ENCODE measurements at places on chromosomes 12 and 14. TPM values are rescaled to one million over a fixed set of nuclear protein-coding genes. Genes with fewer than 3 reads are reported as not detected.

DNA sequence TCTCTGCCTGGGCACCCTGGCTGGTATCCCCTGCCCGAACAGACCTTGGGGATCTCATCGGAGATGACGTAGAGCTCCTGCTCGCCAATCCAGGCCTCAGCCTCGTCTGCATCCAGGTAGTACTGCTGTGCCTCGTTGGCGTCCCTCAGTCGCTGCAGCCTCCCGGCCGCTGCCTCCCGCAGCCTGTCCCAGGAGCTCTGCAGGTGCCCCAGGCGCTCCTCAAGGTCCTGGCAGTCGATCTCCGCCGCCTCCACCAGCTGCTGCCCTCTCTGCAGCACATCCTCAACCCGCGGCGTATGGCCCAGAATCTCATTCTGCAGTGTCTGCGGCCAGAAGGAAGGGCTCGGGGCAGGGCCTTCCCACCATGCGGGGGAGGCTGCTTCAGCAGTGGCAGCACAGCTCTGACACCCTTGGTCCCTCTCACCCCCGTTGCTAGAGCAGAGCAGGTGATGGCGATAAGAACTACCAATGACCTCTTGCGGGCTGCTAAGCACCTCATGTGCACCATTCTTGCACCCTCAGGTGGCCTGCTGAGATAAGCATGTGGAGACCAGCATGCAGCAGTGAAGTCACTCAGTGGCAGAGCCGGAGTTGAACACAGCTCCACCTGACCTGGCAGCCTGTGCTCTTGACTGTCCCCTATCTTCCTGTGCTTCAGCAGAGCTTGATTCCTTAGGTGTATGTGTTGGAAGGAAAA is 71.0 kb downstream of the PLEKHG3 start:
- DNase-seq, result no peak

DNA sequence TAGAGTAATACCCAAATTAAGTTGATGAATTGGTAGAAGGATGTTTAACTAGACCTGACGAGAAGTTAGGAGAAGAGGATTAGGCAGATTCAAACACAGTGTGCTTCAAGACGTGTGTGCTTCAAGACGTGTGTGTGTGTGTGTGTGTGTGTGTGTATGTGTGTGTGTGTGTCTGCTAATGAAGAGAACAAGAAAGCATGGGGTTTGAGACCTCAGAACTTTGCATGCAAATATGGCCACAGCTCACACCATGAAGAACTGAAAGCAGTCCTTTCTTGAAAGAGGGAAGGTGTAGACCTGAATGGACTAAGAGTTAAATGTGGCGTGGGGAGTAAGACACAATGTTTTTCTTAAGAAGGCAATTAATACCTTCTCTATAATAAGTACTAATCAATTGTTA is 32.5 kb upstream of the SSPN start:
- DNase-seq, result no peak

- no peak for DNase-seq
Measured at GRCh38 chr12:94186278-94187241, 38.2 kb downstream of the PLXNC1 start.

GPX2 gene
- not detected for total RNA-seq

DNA sequence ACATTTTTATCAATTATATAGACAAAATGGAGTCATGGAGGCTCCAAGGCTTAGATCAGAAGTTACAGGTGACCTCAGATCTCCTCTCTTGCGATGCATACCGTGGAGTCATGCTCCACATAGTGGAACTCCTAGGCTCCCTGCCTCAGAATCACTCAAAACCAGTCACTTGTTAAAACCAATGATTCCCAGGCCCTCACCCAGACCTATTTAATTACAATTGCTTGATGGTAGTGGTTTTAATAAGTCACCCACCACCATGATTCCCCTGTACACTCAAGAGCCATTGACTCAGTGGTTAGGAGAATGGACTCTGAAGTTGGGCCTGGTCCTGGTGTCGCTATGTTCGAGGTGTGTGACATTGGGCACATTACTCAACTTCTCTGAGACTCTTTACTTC is 26.9 kb downstream of the IFNG-AS1 start:
- DNase-seq, result no peak

DNA sequence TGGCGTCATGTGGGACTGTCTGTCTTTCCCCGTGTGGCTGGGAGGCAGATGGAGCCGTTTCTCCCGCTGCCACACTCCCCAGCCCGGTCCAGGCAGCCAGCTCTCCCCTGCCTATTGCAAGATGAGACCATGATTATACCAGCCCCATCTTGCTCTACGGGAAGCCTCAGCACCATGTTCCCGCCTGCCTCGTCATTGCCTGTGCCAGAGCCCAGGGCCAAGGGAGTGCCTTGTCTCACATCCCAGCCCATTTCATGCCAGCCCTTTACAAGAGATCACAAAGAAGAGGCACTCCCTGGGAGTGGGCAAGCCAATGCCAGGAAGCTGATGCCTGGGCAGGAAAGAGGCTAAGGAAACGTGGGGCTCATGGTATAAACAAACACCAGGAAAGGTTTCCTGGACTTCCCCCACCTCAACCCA is 23.9 kb downstream of the GPR68 start:
- no peak for DNase-seq

DNA sequence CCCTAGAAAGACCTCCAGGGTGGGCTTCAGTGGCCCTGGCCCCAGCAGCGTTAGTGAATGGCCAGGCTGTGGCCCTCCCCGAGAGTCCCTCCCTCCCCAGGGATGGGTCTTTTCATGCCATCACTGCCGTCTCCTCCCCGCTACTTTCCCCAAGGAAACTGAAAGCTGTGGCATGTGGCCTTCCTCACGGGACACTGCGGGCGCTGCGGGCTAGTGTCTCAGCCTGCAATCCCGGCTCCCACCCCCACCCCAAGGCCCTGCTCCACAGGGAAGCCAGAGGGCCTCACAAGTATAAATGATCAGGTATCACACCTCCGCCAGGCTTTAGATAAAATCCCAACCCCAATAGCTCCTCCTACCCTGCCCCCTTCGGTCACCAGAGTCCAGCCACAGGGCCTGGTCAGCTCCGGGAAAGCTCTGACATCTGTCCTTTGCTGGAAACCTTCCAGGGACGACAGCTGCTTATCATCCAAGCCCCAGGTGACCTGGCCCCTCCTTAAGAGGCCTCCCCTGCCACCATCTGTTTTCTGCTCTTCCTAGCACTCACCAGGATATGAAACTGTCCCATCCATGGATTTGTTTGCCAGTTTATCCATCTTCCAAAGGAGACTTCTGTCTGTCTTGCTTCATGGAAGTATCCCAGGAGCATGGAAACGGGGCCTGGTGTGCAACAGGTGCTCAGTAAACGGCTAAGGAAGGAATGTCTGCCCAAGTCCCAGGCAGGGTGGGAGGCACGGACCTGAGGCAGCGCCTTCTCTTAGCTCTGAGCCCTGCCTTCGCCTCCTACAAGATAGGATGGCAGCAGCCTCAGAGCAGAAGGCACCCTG is 31.6 kb downstream of the CCDC85C start:
- DNase-seq, result no peak

DNA sequence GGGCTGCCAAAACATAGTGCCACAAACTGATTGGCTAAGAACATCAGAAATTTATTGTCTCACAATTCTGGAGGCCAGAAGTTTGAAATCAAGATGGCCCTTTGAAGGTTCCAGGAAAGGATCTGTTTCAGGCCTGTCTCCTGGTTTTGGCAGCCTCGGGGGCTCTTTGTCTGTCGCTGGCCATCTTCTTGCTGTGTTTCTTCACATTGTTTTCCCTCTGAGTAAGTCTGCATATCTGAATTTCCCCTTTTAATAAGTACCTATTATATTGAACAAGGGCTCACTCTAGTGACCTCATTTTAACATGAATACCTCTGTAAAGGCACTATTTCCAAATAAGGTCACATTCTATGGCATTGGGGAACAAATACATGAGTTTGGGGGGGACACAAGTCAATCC is 467.1 kb upstream of the MGAT4C start:
- DNase-seq, result no peak

HOXC12 gene
- total RNA-seq, result not detected

NUAK1 gene
- total RNA-seq, result 13.4 TPM

SRP54 gene
- 71.6 TPM for total RNA-seq

- no peak for DNase-seq
Measured at GRCh38 chr14:21211509-21211908, 55.6 kb upstream of the OR5AU1 start.

OR6C2 gene
- not detected for total RNA-seq

TEX52 gene
- not detected for total RNA-seq

HOTAIR gene
- total RNA-seq, result not detected

- no peak for DNase-seq
Measured at GRCh38 chr12:123681605-123682004, 10.7 kb downstream of the TCTN2 start.

DNA sequence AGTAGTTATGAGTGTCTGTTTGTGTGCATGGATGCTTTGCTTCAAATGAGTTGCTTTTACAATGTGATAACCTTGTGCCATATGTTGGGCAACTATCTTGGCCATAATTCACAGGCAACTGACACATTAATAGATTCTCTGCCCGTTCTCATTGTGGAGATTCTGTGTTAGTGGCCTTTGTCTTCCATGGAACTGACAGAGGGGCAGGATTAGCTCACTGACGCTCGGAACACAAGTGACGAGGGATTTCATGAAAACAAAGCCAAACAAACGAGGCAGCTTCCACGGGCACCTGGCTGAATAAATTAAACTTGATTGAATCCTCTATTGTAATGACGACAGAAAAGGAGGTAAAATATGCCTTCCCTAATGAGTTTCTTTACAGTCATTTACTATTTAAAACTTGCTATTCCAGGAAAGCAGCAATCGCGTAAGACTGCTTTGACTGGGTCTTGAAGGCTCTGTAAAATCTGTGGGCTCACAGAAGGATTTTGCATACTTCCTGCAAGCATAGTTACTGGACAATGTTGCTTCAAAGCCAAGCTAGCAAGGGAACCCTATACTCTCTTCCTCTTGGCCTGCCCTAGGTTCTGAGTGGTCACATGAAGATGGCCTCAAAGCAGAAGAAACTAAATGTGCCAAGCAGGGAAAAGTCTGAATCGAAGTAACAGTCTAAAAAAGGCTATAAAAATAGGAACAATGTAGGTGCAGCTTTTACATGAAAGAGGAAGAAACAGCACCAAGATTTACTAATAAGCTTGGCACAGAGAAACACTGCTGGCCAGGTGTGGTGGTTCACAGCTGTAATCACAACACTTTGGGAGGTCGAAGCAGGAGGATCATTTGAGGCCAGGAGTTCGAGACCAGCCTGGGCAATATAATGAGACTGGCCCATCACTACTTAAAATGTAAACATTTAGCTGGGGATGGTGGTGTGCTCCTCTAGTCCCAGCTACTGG is 28.1 kb upstream of the SINHCAF start:
- DNase-seq, result no peak

ESR2 gene
- 0.07 TPM for total RNA-seq

- DNase-seq, result no peak
Measured at GRCh38 chr12:52216807-52217206, 16.2 kb upstream of the KRT7 start.

DNA sequence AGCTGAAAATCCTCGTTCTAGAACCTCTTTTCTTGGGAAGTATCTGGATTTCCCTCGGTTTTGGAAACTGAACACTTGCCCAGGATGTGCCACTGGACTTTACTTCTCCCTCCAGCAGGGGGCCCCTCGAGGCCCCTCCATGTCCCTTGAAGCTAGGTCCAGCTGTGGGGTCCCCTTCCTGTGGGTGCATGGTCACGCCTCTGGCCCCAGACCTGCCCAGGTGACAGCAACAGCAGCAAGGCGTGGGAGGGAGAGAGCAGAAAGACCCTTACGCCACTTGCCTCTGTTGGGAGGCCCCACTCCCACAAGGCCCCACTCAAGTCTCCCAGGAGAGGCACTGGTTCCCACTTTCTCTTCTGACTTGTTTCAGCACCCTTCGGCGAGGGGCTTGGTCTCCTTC is 3.1 kb downstream of the SLC25A29 start:
- DNase-seq, result peak; percentile 25

DNA sequence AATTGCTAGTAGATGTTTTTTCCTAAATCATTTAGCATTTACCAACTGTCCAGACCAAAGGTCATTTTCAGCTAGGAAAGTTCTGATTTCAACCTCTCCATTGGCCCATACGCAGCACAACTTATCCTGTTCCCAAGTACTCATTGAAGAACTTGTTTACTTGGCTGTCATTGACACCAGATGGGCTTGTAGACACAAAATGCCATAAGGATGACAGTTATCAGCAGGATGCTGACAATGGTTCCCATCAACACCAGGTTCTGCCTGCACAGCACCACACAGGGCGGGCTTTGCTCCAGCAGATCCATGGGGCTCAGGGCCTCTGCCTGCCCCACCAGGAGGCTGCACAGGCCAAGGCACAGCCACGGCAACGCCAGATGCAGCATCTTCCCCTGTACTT is 36.5 kb upstream of the TMPRSS12 start:
- no peak for DNase-seq

GRCh38 chr14:58353516-58354299 is 42.0 kb upstream of the TOMM20L start:
- DNase-seq, result no peak

FAM181A gene
- not detected for total RNA-seq

DNA sequence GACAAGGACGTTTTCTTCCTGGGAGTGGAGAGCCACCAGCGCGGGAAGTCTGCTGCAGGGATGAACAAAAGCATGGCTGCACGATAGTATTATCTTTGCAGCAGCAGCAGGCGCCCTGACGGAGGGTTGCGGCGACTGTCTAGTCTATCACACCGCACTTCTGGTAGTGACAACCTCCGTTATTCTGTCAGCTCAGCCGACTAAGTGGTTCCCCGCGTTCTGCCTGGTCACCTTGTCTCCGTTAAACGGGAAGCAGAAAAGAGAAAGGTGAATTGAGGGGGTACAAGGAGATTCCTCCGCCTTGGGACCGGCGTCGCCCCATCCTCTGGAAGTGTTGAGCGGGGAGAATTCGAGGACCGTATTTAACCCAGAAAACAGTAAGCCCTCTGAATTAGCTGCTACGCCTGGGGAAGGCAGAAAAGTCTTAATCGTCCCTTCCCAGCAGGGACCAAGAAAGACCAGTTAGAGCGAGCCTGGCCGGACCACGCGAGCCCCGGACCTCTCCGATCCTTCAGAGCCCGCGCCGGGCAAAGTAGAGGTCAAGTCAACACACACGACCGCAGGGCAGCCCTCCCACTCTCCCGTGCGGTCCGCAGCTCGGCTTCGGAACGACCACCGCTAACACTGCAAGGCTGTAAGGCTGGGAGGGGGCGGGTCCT is 536 bp upstream of the DAAM1 start:
- no peak for DNase-seq

KRT81 gene
- total RNA-seq, result 40.6 TPM

ABHD12B gene
- not detected for total RNA-seq

OR4E2 gene
- not detected for total RNA-seq

HOXC9 gene
- 3.8 TPM for total RNA-seq

DNA sequence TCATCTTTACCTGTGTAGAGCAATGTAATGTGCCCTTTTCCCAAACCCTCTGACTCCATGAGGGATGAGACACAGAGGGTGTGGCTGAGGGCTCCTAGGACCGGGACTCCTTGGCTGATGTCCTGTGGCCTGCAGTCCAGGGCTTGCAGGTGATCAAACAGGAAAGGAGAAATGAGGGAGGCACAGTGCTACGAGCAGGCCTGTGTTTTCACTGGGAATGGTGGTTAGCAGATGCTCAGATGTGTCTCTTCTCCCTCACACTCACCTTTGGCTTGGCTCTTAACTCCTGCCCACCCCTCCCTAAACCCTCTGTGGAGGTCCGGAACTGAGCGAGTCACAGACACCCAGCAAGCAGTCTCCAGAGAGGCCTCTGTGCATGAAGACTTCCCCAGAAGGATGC is 254.4 kb downstream of the DAD1 start:
- peak; percentile 21 for DNase-seq

GLS2 gene
- total RNA-seq, result not detected

C12orf60 gene
- 2.4 TPM for total RNA-seq
